ENCODE measurements at places on chromosomes 16 and 17.
A peak's percentile ranks its signal among the peaks of the same experiment; 100 is the strongest.

- DNase-seq: peak; percentile 59
Measured at GRCh38 chr17:49223517-49224197, 6.9 kb downstream of the PHOSPHO1 start.

DNA sequence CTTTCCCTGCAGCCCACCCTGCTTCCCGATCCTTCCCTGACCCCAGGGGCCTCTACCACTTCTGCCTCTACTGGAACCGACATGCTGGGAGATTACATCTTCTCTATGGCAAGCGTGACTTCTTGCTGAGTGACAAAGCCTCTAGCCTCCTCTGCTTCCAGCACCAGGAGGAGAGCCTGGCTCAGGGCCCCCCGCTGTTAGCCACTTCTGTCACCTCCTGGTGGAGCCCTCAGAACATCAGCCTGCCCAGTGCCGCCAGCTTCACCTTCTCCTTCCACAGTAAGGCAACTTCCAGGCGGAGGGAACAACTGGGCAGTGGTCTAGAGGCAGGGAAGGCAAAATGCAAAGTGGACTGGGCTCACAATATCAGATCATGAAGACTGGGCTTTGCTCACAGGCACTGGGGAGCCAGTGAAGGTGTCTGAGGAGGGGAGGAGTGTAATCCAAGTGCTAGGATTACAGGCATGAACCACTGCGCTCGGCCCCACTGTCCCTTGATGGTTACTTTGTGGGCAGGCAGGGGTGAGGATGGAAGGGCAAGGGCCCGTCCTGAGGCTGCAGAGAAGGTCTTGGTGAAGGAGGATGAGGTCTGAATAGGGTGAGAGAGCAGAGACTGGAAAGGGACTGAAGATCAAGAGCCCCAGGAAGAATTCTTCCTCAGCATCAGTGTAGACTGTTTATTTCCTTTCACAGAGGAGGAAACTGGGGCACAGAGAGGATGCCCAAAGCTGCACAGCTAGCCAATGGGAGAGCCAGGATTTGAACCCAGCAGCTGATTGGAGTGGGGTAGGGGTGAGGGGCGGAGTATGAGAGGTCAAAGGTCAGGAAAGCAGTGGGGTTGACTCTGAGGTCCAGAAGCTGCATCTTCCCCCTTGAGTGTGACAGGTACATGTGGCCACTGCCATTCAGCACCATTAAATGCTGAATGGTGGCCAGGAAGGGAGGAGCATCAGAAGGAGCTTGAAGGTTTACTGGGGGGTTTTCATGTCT, 16.5 kb upstream of the ADGRG3 start:
- peak; percentile 40 for DNase-seq

- peak; percentile 54 for DNase-seq
Measured at GRCh38 chr17:1573932-1574696, 11.5 kb upstream of the PITPNA start.

DNA sequence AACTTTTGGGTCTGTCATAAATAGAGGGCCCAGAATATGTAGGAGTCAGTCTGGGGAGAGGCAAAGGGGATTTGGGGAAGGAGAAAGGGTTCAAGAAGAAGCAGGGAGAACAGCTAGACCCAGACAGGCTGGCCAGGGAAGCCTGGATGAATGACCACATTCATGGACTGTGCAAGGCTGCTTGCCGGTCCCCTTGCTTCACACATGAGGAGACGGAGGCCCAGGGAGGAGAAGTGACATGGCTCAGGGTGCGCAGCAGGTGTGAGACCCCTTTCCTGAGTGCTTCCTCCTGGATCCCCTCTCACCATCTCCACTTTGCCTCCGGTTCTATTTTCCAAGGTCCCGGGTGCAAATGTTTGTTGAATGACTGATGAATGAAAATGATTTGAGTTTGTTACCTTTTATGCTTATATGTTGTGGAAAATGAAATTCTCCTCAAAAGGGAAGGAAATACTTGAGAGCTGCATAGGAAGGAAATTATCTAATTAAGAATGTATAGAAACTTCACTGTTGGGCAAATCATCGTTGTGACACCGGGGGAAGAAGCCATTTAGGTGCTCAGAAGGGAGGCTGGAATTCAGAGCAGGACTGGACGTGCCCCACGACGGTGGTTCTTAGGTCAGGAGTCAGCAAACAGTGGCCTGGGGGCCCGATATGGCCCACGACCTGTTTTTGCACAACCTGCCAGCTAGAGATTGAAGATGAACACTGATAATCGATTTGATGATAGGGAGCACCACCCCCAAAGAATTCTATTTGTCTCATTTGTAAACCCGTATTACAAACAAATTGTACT, 559 bp downstream of the ITGAM start:
- no peak for DNase-seq

GRCh38 chr16:58417600-58417999, 25.3 kb downstream of the GINS3 start:
- DNase-seq: no peak

DNA sequence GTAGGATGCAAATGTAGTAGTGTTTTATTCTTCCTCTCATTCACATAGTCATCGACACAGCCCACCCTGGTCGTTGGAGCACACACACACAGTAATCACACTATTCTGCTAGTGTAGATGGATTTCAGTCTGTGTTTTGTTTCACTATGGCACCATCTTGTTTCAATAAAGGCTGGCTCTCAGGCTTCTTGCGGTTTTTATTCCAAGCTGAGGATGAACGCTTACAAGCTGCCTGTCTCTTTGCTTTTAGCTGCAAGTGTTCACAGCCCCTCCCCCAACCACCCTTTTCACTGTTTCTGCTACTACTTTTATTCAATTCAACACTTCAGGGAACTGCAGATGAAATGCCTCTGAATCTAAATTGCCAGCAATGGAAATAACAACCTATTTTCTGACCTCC, 140.9 kb upstream of the PMFBP1 start:
- no peak for DNase-seq

Data from CD4-positive, alpha-beta T cell treated with Interleukin-1 beta for 1 hour (primary cell).